ENCODE measurements at places on chromosomes 5 and 9.

- no peak for DNase-seq
These were observed 61.2 kb downstream of the UBAP1 start for GRCh38 chr9:34240006-34240405.

DNA sequence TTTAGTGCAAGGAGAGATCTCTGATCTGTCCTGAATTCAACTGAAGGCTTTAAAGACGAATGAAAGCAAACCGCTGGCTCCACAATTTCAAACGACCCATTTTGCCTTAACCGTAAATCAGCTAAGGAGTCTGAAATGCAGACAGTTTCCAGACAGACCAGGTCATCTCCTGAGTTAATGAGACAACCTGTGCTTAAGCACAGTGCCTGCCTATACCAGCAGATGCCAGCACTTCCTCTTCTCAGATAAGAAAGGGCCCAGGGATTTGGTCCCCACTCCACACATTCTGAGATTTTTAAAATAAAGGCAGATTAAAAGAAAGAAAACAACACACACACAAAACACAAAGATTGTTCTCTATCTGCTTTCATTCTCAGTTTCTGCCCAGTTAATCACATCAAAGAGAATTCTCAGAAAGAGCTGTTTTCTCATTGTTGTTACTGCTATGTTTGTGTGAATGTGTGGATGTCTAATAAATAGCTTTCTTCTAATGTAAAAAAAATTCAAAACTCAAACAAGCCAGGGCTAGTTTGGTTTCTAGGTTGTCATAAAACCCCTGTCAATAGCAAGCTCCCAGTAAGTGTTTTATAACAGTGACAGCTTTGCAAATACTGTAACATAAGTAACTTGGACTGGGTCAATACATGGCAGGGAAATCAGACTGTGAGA lies 157.7 kb upstream of the SLC24A2 start:
- DNase-seq = no peak

DNA sequence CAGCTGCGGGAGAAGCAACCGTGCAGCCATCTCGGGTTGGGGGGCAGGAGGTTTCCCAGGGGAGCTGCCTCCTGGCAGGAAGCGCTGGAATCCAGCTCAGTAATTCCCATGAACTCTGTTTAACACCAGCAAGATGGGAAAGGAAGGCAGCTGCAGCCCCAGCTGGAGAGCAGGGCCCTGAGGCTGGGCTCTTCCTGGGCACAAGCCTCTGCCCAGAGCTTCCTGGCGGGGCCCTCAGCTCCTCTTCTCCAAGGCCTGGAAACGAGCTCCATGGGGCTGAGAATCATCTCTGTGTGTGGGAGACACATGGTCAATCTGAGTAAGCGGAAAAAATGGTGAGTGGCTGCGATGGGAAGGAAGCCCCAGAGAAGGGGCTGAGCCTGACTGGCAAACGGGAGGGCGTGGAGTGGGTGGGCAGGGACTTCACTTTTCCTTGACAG lies 6.3 kb downstream of the MRPL36 start:
- no peak for DNase-seq

DNA sequence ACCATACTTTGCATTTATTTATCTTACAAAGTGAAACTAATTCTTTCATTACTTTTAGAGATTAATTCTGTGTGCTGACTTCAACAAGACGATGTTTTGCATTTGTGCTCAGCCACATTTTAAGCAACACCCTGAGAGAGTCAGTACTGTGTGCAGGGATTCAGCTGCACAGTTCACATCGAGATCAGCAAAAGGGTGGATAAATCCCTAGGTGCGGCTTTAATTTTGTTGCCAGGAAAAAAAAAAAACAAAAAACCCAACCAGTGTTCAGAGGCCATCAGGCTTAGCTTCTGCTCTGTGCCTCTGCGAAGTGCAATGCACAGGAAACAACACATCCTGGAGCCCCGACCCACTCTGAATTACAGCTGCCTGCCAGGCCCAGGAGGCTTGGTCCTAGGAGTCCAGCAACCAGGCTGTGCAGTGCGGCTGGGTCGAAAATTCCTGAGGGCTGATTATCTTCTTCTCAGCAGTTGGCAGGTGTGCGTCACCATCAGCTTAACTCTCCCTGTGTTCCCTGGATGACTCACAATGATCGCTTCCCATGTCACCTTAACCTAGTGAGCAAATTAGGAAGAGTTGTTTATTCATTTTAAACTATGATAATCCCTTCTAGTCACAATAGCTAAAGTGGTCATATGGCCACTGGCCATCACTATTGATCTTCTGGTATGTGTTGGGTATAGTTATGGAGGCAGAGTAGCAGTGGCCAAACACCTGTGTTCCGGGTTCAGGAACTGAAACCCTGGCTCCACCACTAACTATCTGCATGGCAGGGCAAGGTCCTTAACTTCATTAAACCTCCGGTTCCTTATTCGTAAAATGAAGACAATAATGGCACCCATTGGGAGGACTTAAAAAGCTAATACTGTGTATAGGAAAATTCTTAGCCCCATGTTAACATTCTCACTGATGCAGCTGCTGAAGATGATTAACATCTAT lies 31.2 kb upstream of the NDUFB6 start:
- no peak for DNase-seq

GRCh38 chr5:31361234-31361633 lies 167.7 kb downstream of the CDH6 start:
- no peak for DNase-seq

- no peak for DNase-seq
These were observed 323.8 kb upstream of the IRX2 start for GRCh38 chr5:3075309-3075708.

- no peak for DNase-seq
These were observed 89.6 kb downstream of the INSL6 start for GRCh38 chr9:5095795-5096194.

GRCh38 chr5:91166059-91166807 lies 216.9 kb downstream of the ARRDC3 start:
- no peak for DNase-seq

DNA sequence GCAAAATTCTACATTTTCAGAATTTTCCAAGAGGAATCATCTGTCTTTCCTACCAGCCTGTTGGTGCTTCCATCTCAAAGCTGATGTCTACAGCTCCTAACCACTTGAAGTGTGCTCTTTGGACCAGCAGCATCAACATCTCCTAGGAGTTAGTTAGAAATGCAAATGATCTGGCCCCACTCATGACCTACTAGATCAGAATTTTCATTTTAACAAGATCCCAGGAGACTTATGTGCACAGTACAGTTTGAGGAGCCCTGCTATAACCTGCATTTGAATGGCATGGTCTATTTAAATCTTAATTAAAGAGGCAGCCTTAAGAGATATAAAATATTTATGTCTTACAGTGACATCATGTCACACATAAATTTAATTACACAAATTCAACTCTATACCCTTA lies 33.8 kb downstream of the ITK start:
- DNase-seq = no peak

GRCh38 chr5:13992795-13993194 lies 48.3 kb upstream of the DNAH5 start:
- no peak for DNase-seq

DNA sequence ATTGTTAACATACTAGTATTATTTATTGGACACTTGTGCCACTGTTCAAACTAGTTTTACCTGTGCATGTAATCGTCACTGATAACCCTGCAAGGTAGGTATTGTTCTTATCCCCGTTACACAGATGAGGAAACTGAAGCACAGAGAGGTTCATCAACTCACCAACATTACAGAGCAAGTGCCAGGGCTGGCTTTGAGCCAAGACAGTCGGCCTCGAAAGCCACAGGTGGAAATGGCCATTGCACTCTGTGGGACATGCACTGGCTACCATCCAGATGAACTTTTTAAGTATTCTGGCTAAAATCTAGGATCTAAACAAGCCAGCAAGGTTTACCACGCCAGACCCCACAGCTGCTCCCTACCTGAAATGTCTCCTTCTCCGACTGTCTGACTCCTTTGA lies 57.9 kb downstream of the TEX10 start:
- DNase-seq = no peak

GRCh38 chr9:15720861-15721260 lies 168.0 kb downstream of the CCDC171 start:
- no peak for DNase-seq

DNA sequence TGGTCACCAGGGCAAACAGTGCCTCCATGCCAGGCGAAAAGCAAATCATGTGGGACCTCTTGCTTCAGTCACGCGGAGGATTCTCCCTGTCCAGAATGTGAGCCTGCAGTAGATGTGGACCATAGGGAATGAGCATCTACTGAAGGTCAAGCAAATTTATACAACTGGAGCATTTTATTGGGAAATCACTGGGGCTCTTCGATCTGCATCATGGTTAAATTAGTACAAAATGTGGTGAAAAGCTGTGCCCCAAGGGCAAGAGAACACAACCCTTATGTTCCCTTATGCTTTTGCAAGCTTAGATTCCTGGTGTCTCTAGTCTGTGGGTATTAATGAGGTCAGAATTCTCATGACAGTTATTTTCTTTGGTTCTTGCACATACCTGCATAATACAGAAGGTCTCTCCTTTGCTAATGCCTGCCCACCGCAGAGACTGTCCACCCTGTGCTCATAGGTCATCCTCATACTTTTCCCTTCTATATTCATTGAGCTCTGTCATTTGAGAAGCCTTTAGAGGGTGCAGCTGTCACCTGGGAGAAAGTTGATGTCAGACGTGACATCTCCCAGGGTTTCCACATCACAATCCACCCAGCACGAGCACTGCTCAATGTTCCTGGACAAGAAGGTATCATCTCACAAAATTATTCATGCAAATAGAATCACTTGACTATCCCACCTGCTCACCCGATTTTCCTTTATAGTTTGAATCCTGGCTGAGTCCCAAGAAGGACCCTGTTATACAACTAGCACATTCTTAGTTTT lies 111.7 kb downstream of the NXNL2 start:
- DNase-seq = no peak

GRCh38 chr5:175686396-175686795 lies 28.5 kb downstream of the HRH2 start:
- DNase-seq = no peak

DNA sequence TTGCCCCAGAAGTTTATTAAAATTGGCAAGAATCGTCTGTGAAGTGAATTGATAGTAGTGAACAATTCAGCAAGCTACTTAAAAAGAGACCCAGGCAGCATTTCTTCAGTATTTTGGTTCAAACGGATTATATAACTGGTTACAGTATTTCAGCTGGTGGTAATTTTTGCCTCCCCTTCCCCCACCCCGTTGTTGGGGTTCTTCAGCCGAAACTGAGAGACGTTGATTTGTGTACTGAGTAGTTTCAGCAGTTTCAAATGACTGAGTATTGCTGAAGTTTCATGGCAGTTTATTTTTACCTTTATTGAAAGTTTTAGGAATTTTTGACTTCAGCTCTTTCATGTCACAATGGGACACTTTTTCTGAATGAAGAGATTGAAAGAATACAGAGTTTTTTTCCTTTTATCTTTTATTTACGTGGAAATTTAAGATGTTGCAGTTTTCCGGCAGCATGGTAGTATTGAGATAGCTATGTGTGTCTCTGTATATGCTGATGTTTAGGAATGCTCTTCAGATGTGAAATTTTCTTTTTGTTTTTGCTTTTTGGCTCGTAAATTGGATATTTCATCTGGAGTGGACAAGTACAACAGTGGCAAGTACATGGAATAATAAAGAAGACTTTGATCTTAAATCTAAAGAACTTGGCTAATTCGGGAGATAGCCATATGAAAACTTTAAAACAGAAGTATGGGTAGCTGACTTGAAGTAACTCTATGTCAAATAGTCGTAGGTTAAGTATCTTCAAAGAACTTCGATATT lies 1.9 kb downstream of the GPBP1 start:
- DNase-seq = no peak

- DNase-seq = no peak
These were observed 125.5 kb downstream of the OLFM1 start for GRCh38 chr9:135212961-135213360.

DNA sequence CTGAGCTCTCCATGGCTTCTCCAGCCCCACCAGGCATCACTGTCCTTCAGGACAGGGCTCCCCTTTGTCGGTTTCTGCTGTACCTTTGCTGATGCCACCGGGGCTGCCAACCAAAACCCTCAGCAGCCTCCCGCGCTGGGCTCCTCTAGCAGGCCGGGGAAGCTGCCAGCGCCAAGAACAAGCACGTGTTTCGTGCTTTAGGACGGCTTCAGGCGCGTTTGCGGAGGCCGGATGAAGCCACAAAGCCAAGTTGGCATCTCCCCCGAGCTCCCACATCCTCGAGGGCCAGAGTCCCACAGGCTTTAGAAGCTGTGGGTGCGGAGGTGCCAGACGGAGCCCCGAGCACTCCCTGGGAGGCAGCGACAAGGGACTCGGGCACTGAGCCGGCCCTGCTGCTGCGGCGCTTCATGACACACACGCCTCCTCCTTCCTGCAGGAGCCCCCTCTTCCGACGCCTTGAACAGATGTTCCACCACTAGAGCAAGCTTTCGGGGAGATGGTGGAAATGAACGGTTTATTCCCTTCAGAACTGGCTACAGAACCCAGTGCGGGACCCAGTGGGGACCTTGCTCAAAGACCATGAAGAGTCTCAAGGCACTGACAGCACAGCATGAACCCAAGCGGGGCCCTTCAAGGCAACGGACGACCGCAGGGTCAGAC lies 36.7 kb downstream of the SARDH start:
- peak; percentile 18 for DNase-seq

GRCh38 chr5:171715551-171715950 lies 70.1 kb upstream of the SMIM23 start:
- DNase-seq = no peak

DNA sequence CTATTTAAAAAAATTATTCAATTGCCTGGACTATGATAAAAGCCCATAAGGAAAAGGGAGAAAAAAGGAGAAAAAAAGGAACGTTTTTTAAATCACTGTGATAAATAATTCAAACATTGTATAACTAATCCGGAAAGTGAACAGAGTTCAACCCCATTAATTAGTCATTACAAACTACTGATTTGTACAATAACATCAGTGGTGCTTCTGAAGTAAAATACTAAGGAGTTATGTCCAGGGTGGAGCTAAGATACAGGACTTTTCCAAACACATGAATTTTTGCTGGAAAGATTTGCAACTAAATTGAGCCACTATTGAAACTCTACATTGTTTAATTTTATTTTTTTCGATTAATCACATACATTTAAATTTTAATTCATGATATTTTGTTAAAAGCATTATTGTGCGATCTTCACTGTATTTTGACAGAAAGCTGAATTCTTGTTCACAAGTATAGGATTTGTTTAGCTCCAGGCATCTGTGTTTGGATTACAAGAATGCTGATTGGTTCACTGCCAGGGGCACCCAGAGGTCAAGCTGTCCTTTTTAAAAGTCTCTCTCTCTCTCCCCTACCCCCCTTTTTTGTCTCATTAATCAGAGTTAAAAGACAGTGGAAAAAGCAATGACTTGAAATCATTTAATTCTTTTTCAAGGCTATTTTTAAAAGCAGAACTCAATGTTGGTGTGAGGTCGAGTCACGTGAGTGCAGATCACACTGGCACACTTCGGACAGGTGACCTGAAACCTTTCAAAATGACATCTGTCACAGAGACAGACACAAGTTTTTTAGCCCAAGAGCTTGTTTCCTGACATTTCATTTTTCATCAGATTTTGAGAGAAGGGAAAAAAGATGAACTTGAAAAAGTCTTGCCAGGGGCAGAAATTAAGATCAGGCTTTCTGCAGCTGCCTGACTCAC lies 387.3 kb downstream of the NR2F1-AS1 start:
- DNase-seq = no peak
